ENCODE measurements at places on chromosomes 2 and 18. TPM values are rescaled to one million over a fixed set of nuclear protein-coding genes. Genes with fewer than 3 reads are reported as not detected.

The POTEI gene
- total RNA-seq, result not detected

GRCh38 chr18:45066886-45067285, 386.2 kb downstream of the SETBP1 start:
- peaks cover 8% of the 10 kb centered on the region for H3K4me1 ChIP-seq
- peaks cover 17% of the 10 kb centered on the region for H3K36me3 ChIP-seq
- no peak for DNase-seq
- H3K4me3 ChIP-seq, result no peak overlapping the region
- H3K27ac ChIP-seq, result no peak overlapping the region

DNA sequence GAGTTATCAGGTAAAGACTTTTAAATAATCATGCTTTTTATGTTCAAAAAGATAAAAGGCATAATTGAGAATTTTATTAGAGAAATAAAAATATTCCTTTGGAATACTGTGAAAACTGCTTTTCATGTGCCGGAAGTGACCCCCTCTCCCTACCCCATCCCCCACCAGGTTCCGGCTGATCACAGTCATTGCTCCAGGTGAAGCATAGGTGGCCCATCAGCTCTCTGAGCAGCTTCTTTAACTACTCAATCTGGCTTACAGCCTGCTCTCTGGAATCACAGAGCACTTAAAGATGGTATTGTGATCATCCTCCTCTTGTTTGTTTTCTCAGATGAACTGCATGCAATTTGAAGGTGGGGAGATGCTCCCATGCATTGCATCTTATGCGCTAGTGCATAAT, 257.7 kb downstream of the EN1 start:
- H3K27me3 ChIP-seq, result peaks cover 7% of the 10 kb centered on the region
- no peaks in the 10 kb centered on the region for H3K4me1 ChIP-seq
- no peaks in the 10 kb centered on the region for H3K36me3 ChIP-seq
- DNase-seq, result no peak
- no peak overlapping the region for H3K27ac ChIP-seq
- H3K4me3 ChIP-seq, result no peak overlapping the region

GRCh38 chr2:167908786-167909185, 338.6 kb downstream of the STK39 start:
- no peaks in the 10 kb centered on the region for H3K36me3 ChIP-seq
- no peaks in the 10 kb centered on the region for H3K4me1 ChIP-seq
- DNase-seq, result no peak
- no peak overlapping the region for H3K4me3 ChIP-seq
- no peak overlapping the region for H3K27ac ChIP-seq

GRCh38 chr2:120526997-120527945, 181.3 kb downstream of the INHBB start:
- peaks cover 22% of the 10 kb centered on the region for H3K4me1 ChIP-seq
- H3K4me3 ChIP-seq, result no peak overlapping the region
- H3K36me3 ChIP-seq, result no peaks in the 10 kb centered on the region

GRCh38 chr2:50732796-50733195, 299.1 kb downstream of the NRXN1 start:
- DNase-seq, result no peak
- no peaks in the 10 kb centered on the region for H3K27me3 ChIP-seq
- H3K4me3 ChIP-seq, result no peak overlapping the region
- no peaks in the 10 kb centered on the region for H3K4me1 ChIP-seq
- no peak overlapping the region for H3K27ac ChIP-seq

DNA sequence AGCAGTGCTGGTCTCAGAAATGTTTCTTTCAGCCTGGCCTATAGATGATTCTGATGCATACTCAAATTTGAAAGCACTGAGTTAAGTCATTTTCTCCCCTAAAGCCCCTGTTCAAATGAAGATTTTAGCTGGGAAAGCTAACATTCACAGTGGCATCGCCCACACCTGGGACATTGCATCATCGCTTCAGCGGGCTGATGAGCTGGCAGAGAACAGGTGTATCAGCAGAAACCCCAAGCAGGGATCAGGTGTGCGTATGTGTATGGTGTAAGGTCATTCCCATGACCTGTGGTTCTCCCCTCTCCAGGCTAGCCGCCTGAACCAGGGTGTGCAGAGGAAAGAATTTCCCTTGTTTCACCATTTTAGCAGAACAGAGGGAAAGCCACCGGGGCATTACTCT, 56.3 kb downstream of the EPAS1 start:
- no peak overlapping the region for H3K27ac ChIP-seq
- no peaks in the 10 kb centered on the region for H3K27me3 ChIP-seq
- H3K4me3 ChIP-seq, result no peak overlapping the region
- H3K4me1 ChIP-seq, result peaks cover 36% of the 10 kb centered on the region
- peaks cover 3% of the 10 kb centered on the region for H3K36me3 ChIP-seq

- H3K27me3 ChIP-seq, result no peaks in the 10 kb centered on the region
- H3K4me3 ChIP-seq, result no peak overlapping the region
- no peak overlapping the region for H3K27ac ChIP-seq
- H3K4me1 ChIP-seq, result peaks cover 3% of the 10 kb centered on the region
- H3K36me3 ChIP-seq, result no peaks in the 10 kb centered on the region
Measured at GRCh38 chr2:25994509-25994908, 12.2 kb upstream of the KIF3C start.
